Stimulated activated CD4-positive, alpha-beta T cell treated with anti-CD3 and anti-CD28 coated beads, Interleukin-1b, Interleukin-23, amount 100 ng/mL, for 4 hours (primary cell): ENCODE measurements at places on chromosomes 3 and 15.

GRCh38 chr3:185318141-185318540 is 44.8 kb upstream of the MAP3K13 start:
- DNase-seq = no peak

DNA sequence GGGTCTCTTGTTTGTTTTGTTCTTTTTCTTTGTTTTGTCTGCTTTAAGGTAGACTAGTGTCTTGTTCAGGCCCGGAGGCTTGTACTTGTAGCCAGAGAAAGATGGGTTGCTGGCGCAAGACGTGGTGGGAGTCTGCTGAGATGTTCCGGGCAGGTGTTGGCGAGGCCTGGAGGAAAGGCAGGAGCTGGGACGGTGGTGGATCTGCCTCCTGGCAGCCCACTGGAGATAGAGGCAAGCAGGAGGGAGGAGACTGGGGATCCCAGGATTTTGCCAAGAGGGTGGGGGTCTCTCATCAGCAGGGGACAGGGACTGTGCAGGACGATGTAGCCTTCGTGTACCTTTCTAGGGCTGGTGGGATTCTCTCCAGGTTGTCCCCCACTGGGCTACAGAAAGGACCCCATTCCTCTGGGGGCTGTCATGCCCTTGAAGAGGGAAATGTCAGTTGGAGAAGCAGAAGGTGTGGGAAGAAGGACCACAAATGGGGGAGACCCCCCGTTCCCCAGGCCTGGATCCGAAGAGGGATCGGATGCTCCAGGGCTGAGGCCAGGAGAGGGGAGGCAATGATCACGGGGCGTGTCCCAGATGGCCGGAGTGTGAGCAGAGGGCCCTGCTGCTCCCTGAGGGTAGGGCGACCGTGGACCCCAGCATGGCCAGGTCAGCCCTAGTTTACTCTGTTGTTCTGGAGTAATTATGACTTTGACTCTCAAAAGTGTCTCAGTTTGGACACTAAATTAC is 7.0 kb downstream of the CHAC1 start:
- no peak for DNase-seq

GRCh38 chr3:171219258-171219657 is 192.7 kb upstream of the SLC2A2 start:
- no peak for DNase-seq

DNA sequence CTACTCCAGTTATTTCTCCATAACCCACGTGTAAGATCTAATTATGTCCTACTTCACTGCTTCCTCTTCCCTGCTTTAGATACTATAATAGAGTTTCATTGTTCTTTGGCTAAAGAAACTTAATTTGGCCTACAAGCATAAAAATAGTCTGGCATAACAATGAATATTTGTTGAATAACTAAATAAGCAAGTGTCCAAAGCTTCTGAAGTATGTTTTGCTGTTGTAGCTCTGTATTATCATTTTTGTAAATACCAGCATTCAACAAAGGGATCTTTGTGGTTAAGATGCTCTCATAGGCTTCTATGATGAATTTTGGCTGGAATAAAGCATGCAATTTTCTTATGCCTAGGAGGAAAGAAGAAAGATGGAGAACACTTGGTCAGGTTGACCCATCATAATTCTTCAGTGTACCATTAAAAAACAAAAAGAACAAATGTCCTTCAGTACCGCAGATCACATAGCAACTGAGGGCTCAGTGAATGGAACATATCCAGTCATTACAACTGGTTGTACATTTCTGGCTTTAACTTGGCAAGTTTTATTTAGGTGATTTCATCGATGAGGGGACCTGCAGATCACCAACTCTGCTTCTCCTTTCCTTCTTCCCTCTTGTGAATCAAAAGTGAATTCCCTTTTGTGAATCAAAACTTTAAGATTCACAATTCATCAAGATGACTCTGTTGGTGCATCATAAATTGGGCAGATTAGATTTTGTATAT is 465.9 kb upstream of the TGFBR2 start:
- no peak for DNase-seq

- no peak for DNase-seq
Measured at GRCh38 chr3:23590424-23591273, 215.1 kb upstream of the UBE2E1 start.

GRCh38 chr3:69092030-69092516 is 7.3 kb downstream of the ARL6IP5 start:
- no peak for DNase-seq

GRCh38 chr15:64500695-64501395 is 40.5 kb downstream of the ZNF609 start:
- no peak for DNase-seq

- no peak for DNase-seq
Measured at GRCh38 chr3:159429702-159430101, 558.9 kb upstream of the IL12A start.

DNA sequence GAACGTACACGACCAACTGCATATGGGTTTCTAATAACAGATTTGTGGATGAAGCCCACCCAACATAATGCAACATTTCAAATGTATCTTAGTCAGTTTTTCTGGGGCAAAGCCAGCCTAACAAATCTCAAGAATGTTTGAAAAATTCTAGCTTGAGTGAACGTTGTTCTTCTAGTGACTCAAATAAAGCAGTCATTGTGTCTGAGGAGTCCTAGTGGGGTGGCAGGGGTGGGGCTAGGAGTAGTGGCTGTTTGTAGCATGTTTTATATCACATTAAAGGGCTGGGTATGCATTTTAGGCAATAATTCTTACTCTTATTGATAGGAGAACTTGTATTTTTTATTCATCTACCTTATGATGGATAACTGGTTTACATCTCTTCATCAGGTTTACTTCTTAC is 6.0 kb downstream of the B3GNT5 start:
- DNase-seq = no peak

DNA sequence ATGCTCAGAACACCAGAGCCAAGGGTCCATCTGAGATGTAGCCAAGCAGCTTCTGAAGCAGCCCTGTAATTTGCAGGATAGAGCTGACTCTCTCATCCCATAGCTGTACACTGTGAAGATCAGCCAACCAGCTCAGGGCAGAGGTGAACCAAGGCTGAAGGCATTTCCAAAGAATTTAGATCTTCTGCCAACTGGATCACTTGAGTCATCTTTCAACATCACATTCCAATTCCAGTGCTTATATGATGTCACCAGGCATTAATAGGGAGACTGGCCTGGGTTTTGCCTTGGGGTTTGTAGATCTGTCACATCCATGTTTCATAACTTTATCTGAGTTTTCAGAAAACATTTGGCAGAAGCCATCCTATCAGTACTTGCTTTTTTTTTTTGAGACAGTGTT is 98.2 kb downstream of the NR2F2 start:
- DNase-seq = no peak

GRCh38 chr3:63886858-63887257 is 23.2 kb downstream of the ATXN7 start:
- no peak for DNase-seq

DNA sequence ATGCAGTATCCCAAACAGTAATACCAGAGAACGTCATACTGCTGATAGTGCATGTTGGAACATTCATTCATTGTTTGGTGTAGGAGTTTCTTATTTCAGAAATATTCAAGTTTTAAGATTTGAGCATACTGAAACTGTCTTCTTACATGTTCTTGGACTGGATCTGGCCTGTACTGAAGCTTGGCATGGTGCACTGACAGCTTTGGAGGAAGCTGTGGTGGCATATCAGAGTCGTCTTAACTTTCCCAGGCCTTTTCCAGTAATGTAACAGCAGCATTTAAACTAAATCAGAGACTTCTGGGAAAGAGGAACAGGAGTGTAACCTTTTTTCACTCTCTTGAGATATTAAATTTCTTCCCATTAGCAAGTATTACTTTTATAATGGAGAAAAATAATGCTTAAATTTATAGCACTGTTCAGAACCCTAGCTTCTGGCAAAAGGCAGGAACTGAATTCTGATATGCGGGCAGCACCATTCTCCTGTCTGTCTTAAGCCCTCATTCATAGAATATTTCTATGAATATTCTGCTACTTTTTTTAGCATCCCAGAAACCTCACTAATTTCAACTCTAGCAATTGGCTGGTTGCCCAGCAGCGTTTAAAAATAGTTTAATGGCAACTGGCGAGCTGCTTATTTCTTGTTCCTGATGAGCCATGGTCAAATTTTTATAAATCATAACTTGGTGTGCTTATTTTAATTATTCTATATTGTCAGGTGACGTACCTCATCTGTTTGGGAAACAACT is 31.1 kb downstream of the DNAJC13 start:
- DNase-seq = no peak

DNA sequence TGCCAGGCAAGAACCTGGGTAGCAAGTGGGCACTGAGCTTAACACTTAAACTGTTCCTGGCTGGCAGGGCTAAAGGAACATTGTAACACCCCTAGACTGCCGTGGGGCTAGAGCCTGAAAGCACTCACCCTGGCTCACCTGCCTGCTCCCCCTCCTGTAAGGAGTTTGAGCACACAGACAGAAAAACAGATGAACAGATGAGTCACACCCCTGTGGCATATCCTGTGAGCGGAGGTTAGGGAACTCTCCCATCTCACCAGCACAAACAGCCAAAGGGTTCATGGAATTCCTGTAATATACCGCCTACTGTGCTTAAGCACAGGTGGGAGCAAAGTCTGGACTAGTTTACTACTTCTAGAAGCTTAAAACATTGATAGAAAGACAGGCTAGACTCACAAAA is 300.1 kb downstream of the ROBO1 start:
- DNase-seq = no peak

GRCh38 chr3:73661265-73661664 is 36.5 kb upstream of the PDZRN3 start:
- DNase-seq = no peak

DNA sequence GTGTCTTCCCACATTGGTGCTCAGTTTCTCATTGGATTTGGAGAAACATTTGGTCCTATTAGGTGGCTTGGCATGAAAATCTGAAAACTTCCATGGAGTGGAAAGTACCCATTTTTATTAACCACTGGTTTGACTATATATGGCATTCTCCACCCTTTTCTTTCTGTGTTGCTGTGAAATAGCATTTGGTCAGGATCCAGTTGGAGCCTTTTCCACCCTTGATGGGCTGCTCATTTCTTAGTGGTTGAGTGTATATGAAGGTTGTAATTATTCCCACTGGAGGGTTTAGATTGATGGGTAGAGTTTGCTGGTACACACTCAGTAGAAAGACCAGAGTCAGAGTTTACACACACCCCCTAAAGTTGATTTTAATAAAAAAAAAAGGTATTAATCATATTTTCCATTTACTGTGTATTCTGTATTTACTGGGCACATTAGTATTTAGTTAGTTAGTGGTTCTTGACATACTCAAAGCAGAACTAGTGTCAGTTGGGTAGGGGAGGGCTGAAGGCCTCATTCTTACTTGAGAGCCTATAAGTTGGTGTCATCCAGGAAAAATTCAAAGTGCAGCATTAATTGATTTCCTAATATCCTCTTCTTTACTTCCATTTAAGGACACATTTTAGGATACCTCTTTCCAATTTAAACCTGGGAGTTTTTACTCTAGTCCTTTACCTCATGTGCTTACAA is 69.5 kb downstream of the FLNB start:
- no peak for DNase-seq

GRCh38 chr3:130838898-130839600 is 54.8 kb upstream of the ATP2C1 start:
- DNase-seq = no peak

DNA sequence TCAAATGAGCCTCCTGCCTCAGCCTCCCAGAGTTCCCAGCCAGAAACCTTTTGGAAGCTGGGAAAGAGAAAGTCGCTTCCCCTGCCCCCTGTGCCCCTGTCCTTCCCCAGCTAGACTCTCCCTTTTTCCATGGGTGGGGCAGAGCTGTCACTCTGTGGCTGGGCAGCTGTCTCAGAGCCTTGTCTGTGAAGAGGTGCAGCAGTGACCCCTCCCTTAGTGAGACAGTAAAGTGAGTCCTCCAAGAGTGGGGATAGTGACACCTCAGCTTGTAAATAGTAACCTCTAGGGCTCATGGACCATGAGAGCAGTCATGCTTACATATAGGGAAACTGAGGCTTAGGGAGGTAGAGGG is 76.3 kb downstream of the SMAD6 start:
- DNase-seq = no peak

DNA sequence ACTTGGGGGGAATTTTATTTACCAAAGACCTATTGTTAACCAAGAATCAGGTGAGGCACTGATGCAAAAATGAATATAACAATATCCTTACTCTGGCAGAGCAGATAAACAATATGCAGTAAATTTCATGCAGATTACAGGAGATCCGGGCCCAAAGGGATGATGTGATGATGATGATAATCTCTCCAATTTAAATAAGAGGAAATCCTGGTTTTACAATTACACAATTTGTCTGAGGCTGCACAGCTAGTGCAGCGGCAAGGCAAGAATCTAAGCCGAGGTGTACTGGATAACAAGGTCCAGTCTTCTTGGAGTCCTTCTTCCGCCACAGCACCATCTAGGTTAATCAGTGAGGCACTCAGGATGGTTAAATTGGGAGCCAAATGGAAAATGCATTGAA is 2.4 kb upstream of the MESD start:
- DNase-seq = no peak

DNA sequence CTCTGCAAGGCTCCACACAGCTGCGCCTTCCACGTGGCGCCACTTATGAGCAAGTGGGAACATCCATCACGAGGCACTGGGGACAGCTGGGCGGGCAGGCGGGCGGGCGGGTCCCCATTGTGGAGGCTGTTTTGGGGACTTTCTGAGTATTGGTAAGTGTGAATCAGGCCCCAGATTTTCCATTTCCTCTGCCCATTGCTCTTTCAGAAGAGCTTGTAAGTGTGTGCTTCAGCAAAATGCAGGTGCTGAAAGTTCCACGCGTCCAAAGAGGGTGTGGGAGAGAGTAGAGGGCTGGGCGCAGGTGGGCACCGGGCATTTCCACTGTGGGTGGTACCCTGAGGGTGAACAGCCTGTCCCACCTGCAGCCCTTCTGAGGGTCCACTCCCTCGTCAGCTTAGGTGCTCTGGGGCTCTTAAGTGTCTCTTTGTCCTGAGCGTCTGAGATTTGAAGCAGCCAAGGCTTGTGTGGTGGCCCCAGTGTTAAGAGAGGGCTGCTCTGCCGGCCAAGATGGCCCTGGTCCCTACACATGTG is 177.1 kb downstream of the RPLP1 start:
- peak; percentile 2 for DNase-seq

GRCh38 chr3:98482717-98483482 is 14.6 kb upstream of the OR5K2 start:
- no peak for DNase-seq

DNA sequence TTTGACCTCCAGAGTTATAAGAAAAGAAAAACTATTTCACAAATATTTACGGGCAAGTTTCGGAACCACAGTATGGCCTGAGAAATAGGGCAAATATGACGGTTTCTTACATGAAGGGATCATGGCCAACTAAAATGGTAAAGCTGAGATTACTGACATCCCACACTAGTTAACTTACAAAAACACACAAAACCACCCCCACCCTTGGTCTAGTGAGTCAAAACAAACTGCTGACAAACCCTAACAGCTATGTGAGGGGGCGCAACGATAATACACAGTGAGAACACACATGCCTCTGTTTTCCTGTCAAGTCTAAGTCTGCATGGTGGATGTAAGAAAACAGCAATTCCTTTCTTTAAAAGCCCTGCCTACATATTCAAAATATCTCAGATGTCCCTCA is 32.3 kb downstream of the CBLB start:
- DNase-seq = no peak

- DNase-seq = no peak
Measured at GRCh38 chr15:75945953-75946352, 42.3 kb downstream of the FBXO22 start.
